ENCODE measurements at places on chromosomes 5 and 9.

DNA sequence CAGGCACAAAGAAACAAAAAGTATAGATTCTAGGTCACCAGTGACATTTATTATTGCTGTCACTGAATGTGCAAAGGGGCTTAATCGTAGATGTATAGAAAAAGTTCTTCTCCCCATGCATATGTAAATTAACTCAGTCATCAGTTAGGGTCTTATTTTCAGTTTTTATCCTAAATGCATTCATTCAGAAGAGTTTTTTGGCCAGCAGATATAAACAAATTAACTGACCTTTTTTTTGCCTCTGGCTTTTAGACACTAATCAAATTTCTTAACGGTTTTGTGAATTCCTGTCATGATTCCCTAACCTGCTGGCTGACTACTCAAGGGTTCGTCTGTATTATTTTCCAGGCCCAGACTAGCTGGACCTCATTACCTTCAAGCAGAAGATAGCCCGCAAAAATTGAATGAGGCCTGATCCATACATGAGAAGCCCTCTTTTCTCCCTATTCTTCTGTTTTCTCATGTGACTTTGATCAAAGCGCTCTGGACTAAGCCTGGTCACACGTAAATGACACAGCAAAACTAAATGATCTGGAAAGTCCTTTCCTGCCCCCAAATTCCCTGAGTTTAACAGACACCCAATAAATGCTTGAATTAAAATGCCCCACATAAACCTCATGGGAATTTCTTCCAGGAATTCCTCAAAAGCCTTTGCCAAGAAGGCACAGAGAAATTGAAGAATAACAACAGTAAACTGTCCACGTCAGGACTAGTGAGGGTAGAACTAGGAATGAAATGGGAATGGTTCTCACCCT lies 83.7 kb downstream of the MYO10 start:
- no peak for DNase-seq

- DNase-seq = no peak
Observed at GRCh38 chr5:93658044-93658443, 75.0 kb downstream of the NR2F1 start.

- DNase-seq = no peak
Observed at GRCh38 chr5:31935496-31936369, 238.4 kb downstream of the GOLPH3 start.

GRCh38 chr9:82363682-82364081 lies 375.1 kb downstream of the SPATA31D1 start:
- DNase-seq = no peak

DNA sequence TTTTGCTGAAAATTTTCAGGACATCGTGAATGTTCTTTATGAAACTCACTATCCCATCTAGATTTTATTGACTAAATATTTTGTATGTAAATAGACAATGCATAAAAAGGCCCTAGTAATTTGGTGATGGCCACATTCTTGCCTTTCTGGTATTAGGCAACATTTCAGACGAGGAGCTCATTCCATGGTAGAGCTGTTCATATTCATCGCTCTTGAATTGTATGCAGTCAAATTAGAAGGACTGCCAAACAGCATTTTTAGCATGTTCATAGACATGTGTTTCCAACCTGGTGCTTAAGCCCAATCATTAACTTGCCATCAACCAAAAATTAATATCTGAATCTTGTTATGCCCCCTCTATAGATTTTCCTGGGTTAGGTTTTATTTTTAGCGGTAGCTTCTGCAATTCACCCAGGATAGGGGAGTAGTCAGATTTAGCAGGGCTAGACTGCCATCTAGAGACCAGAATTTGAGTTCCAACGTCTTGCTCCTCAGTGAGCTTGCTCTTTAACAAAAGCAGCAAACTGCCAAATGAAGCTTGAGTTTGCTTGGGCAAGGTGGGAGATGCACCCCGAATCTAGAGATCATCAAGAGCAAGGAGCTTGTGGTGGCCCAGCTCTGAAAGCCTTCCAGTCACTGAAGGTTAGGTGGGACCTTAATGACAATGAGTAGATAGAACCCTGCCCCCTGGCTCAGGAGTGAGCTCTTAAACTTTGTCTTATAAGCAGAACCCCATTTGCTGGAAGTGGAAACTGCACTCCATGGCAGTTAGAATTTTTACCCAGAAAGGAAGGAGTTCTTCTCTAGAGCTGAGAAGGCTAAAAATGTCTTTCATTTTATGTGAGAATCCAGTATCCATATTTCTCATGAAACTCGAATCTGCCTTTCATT lies 456.2 kb downstream of the RASEF start:
- DNase-seq = no peak

DNA sequence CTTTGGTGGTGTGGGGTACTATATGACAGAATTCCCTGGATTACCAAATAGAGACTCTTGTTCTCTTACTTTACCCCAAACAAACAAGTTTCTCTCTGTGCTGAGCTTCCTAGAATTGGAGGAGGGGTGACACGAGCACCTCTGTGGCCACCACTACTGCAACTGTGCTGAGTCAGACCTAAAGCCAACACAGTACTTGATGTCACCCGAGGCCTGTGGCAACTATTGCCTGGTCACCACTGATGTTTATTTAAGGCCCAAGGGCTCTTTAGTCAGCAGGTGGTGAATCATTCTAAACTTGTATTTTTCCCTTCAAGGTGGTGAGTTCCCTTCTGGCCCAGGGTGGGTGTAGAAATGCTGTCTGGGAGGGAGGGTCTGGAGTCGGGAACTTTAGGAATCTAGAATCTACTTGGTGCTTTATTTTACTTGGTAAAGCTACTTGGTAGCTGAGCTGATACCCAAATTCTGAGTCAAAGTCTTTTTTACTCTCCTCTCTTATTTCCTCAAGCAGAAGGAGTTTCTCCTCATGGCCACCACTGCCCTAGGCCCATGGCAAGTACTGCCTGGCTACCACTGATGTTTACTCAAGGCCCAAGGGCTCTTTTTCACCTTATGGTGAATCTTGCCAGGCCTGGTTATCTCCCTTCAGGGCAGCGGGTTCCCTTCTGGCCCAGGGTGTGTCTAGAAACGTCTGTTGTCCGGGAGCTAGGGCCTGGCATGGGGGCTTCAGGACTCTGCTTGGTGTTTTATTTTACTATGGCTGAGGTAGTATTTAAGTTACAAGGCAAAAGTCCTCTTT lies 9.8 kb downstream of the LURAP1L start:
- no peak for DNase-seq

DNA sequence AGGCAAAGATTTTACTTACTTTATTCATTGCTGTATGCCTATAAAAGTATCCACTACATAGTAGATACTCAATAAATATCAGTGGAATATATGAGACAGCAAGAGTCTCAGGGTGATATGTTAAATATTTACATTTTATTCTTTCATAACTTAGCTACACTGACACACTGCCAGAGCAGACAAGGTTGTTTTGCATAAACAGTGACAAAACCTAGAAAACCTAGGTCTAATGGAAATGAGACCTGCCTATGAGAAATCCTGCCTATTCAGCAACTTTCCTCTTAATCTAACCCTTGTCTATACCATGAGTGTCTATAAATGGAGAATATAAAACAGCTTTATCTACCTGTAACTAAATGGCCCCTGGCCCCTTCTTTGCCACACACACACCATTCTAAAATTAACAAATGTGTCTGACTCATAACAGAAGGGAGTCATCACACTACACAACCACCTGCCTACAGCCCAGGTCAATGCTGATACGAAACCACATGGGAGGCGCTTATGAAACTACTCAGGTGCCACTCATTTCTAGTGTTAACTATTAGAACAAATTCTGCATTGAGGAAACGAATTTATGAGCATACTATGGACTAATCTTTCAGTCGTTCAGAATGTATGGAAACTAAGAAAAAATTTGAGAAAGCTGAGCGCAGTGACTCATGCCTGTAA lies 60.3 kb downstream of the UBAP2 start:
- peak; percentile 59 for DNase-seq

GRCh38 chr5:150052956-150053712 lies 33.2 kb downstream of the CSF1R start:
- no peak for DNase-seq

- no peak for DNase-seq
Observed at GRCh38 chr9:75071530-75072122, 16.3 kb downstream of the NMRK1 start.

- DNase-seq = no peak
Observed at GRCh38 chr9:136714096-136714892, 1.9 kb downstream of the DIPK1B start.

- DNase-seq = no peak
Observed at GRCh38 chr9:90722071-90722470, 79.4 kb upstream of the DIRAS2 start.

DNA sequence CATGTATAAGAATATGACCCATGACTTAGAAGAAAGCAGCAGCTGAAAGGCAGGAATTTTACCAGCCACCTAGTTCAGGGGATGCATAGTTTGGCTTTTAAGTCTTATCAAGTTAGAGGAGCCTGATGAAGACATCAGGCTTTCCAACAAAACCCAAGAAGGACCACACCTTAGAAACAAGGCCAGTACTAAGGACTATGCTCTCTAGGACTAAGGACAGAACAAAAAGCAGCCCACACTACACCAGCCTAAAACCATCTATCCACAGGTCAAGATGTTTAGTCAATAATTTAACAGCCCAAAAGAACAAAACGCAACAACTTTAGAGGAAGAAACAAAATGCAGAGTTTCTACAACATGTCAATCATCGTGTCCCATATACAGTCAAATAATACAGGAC lies 408.9 kb upstream of the RGMB start:
- no peak for DNase-seq
